ENCODE measurements at places on chromosomes 11 and 22.

GRCh38 chr11:76997512-76997911 lies 36.7 kb upstream of the B3GNT6 start:
- no peak for DNase-seq

DNA sequence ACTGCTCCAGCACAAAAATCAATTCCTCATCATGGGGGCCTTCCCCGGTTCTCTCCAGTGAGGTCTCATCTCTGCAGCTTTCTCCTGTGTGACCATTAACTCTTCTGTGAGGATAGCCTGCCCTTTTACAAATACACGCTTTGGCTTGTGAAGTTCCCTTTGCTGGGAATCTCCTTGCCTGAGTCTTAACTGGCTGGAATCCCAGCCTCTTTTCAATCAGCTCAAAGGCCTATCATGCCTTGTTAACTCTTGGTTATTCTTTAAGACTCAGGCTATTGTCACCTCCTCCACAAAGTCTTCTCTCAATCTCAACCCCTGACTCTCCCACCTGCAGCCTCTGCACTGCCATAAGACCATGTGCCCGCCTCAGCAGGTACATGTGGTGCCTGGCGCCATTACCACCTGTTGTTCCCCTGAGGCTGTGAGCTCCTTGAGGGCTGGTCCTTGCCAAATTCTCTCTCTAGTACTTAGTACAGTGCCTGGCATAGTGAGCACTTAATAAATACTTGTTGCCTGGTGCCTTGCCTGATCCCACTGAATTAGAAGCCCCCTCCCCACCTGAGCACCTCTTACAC lies 128.2 kb downstream of the ST3GAL4 start:
- DNase-seq: no peak

GRCh38 chr11:45366619-45367190 lies 80.6 kb upstream of the SYT13 start:
- no peak for DNase-seq

GRCh38 chr11:60927061-60927592 lies 2.9 kb downstream of the TMEM132A start:
- DNase-seq: no peak

- DNase-seq: no peak
These were observed 18.6 kb downstream of the PHF21B start for GRCh38 chr22:44991218-44991617.
